GF-D8 (cell line): ENCODE measurements at places on chromosomes 3 and 15.
A peak's percentile ranks its signal among the peaks of the same experiment; 100 is the strongest.

DNA sequence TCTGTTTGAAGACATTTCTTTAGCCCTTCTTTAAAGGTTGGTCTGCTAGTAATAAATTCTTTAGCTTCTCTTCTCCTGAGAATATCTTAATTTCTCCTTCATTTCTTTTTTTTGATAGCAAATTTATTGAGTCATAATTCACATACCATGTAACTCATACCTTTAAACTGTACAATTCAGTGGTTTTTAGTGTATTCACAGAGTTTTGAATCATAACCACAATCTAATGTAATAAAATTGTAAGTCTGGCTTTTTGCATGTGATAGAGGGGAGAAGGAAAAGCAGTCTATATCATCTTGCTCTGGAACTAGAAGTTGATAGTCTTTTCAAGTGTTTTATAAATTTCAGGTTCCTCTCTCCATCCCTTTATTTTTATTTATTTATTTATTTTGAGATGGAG is 81.3 kb downstream of the APBA2 start:
- DNase-seq, result no peak

DNA sequence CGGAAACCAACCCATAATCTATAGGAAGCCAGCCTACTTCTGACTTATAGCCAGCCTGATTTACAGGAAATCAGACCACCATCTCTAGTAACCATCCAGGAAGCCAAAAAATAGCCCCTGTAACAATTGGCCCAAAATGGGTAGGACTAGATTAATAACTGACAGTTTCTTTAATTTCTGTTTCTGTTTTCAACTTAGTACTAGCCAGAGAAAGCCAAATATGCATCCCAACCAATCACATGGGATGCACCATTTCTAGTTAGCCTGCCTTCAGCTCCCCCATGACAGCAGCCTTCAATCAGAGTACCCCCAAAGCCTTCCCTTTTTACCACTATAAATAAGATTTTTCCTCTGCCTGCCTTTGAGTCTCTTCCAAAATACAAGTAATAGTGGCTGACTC is 239.1 kb upstream of the GADL1 start:
- DNase-seq, result no peak

GRCh38 chr15:66941108-66941711 is 124.2 kb upstream of the SMAD3 start:
- DNase-seq, result no peak

GRCh38 chr3:157190380-157190872 is 30.5 kb upstream of the CCNL1 start:
- DNase-seq, result no peak

GRCh38 chr15:77985931-77986480 is 91.5 kb downstream of the TBC1D2B start:
- no peak for DNase-seq

GRCh38 chr3:108001457-108001856 is 89.4 kb downstream of the CD47 start:
- DNase-seq, result no peak

DNA sequence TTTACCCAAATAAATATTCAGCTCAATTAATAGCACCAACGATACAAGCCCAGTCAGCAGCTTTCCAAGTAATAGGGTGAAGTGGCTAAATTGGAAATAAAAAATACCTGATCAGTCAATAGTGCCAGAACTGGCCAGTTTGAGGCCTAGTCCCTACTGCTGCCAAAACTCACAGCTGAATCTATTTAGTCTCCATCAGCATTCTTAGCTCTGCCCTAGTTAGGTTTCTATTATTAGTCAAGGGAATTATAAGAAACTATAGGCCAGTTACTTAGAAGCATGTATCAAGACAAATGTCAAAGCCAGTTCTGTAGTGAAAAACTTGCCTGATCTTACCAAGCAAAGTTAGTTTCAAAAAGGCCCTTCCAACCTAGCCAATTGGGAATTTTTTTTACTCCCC is 146.2 kb upstream of the ZBTB20 start:
- DNase-seq, result no peak

- no peak for DNase-seq
Measured at GRCh38 chr3:112730210-112730609, 89.3 kb upstream of the CCDC80 start.

DNA sequence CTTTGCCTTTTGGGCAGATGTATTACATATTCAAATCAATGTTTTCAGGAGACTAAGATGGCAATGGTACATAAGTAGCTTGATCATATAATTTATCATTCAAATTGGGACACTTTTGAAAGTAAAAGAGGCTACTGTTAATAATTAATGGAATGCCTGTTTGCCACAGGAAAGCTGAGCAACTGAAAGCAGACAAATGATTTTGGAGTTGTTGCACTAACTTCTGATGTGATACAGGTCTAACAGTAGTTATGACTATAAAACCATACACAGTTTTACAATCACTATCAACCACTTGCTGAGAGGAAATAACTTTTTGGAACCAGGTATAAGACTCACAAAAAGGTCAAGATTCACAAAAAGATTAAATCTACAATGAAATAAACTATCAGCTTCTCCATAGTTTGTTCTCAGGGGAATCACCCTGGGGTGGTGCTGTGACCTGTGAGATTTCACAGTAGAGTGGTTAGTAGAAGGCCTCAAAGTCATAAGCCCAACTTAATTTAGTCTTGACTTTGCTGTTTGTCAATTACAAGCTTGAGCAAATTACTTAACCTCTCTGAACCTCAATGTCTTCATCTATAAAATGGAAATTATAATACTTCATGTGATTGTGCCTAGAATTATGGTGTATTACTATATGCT is 42.7 kb downstream of the HHLA2 start:
- no peak for DNase-seq

DNA sequence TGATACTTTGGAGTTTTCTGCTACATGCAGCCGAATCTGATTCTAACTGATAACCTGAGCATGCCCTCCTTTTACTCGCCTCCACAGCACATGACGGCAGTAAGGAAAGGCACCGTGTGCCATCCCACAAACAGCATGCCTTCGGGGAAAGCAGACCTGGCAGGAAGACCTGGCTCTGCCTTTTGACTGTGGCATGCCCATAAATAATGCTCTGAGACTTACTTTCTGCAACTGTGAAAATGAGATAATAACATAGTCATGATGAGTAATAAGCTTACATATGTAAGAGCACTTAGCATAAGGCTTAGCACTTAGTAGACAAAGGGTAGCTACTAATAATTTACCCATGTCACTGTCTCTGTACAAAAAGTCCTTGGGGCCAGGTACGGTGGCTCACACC is 32.9 kb downstream of the MTHFS start:
- DNase-seq, result no peak

- no peak for DNase-seq
Measured at GRCh38 chr3:12323237-12323636, 34.4 kb downstream of the PPARG start.

- DNase-seq, result no peak
Measured at GRCh38 chr3:29697989-29698388, 417.1 kb downstream of the RBMS3 start.

DNA sequence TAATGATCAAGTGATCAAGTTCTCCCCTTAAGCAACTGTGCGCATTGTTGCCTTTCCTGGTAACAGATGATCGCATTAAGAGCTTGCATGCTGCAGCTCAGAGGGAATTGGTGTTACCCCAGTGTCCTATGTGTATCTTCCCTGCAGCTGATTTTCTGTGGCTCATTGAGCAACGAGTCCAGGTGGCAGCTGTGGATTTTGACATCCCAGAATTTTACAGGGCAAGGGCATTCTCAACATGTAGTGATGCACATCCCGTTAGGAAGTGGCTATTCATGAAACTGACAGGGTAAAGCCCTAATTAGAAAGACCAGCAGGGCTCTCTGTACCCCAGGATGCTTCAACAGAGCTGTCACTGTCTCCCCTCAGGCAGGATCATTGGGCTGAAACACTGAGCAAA is 232.8 kb downstream of the AGBL1 start:
- no peak for DNase-seq

DNA sequence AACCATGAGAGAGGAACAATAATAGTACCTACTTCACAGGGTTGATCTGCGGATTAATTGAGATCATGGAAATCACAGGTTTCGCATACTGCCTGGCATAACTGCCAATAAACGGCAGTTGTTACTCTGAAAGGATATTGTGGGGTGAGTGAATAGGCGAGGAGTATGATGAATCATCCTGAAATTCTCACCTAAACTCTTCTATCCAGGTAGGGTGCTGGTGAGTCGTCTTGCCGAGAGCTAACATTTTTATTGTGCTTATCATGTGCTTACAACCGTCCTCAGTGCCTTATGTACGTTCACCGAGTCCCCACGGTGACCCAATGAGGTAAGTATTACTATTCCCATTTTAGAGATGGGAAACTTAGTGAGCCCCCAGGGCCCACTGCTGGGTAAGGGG is 52.4 kb upstream of the SRGAP3 start:
- no peak for DNase-seq

- DNase-seq, result no peak
Measured at GRCh38 chr15:74528876-74529275, 12.1 kb upstream of the ARID3B start.

- no peak for DNase-seq
Measured at GRCh38 chr3:17508180-17508752, 234.2 kb downstream of the TBC1D5 start.

DNA sequence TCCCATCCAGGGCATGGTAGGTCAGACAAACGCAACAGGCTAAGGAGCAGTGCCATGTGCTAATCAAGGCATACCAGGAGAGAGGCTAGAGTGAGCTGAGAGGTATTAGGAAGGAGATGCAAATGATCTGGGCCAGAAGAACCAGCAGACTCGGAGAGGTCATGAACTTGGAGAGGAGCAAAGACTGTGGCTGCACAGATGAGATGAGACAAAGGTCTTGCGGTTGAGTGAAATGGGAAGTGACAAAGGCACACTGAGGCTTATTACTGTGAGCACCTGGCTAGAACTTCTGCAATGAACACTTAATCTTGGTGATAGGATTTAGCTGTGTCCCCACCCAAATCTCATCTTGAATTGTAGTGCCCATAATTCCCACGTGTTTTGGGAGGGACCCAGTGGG is 380.2 kb downstream of the ULK4 start:
- DNase-seq, result no peak

DNA sequence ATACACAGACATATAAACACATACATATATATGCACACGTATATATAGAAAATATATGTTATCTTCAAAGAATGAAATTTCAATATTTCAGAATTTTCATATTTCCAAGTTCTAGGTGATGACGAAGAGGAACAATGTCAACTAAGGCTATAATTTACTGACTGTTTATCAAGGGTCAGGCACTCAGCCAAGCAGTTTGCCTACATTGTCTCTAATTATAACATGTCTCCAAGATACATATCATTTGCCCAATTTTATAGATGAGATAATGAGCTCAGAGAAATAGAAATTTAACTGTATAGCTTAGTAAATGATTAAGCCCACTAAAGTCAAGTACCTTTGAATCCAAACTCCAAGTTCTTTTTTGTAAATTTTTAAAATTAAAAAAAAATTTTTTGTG is 99.9 kb upstream of the PLSCR4 start:
- DNase-seq, result no peak

DNA sequence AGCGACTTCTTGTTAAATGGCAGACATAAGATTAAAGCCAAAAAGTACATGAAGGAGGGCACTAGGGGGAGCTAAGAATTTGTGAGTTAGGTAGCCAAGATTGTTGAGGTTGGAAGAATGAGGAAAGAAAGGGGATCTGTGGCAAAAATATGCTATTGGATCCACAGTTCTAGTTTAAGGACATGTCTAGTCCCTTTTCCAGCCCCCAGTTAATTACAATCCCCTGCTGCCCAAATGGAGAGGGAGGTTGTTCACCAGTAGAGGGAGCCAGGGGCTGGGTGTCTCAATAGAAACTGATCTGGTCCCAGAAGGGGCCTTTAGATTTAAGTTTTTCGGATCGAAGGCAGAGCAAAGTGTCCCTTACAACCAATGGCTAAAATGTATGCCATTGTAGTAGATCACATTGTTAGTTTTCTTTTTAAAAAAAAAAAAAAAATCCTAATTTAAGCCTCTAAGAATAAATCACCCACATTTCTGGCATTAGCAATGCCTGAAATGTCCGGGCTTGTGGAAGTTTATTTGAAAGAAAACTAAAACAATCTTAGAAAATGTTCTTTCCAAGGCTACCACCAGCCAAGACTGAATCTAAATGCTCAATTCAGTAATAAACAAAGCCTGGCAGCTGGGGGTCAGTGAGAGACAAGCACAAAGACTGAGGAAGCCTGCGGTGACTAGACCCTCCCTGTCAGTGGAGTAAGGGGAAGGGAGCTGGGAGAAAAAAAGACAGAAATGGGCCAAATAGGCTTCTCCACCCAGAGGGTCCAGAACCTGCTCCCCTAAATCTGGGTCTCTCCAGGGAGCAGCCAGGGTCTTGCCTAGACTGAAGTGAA is 7.1 kb downstream of the COL8A1 start:
- DNase-seq, result no peak

DNA sequence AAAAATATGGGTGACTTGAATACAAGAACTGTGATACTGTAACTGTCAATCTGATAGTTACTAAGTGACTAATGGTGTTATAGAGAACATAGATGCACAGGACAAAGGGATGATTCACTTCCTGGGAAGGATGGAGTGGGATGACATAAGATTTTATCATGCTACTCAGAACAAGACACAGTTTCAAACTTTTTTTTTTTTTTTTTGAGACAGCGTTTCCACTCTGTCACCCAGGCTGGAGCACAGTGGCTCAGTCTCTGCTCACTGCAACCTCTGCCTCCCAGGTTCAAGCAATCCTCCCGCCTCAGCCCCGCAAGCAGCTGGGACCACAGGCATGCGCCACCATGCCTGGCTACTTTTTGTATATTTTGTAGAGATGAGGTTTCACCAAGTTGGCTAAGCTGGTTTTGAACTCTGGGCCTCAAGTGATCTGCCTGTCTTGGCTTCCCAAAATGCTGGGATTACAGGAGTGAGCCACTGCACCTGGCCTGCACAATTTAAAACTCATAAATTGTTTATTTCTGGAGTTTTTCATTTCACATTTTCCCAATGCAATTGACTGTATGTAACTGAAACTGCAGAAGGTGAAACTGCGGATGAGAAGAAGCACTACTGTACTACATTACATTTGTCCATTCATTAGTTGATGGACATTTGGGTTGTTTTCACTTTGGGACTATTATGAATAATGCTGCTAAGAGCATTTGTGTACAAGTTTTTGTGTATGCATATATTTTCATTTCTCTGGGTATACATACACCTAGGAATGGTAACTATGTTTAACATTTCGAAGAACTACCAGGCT is 40.6 kb downstream of the ADIPOQ start:
- DNase-seq, result no peak

DNA sequence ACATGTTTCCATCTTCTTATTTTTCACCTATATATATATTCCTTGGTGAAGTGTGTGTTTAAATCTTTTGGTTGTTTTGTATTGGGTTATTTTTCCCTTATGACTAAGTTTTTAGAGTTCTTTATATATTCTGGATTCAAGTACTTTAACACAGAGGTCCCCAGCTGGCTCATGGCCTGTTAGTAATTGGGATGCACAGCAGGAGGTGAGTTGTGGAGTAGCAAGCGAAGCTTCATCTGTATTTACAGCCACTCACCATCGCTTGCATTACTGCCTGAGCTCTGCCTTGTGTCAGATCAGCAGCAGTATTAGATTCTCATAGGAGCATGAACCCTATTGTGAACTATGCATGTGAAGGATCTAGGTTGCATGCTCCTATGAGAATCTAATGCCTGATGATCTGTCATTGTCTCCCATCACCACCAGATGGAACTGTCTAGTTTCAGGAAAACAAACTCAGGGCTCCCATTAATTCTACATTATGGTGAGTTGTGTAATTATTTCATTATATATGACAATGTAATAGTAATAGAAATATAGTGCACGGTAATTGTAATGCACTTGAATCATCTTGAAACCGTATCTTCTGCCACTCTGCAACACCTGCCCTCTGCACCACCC is 151.6 kb downstream of the RSRC1 start:
- no peak for DNase-seq

GRCh38 chr15:93028632-93029213 is 60.3 kb downstream of the RGMA start:
- DNase-seq, result peak; percentile 16

- DNase-seq, result no peak
Measured at GRCh38 chr3:181446741-181447140, 265.0 kb upstream of the SOX2 start.
